ENCODE measurements at places on chromosomes 5 and 9. TPM values are rescaled to one million over a fixed set of nuclear protein-coding genes. Genes with fewer than 3 reads are reported as not detected.

Gene PAEP
- not detected for total RNA-seq

Gene MOB3B
- 4.5 TPM for total RNA-seq

Gene ANKRD34B
- total RNA-seq: 0.10 TPM

Gene FOXI1
- total RNA-seq: 0.10 TPM

Gene PROB1
- total RNA-seq: 1.7 TPM

Gene TMEM171
- 0.49 TPM for total RNA-seq

Gene SLC6A18
- not detected for total RNA-seq

Gene PCDHGB3
- total RNA-seq: 4.3 TPM

Gene CTXN3
- total RNA-seq: not detected

Gene SLF1
- 11.0 TPM for total RNA-seq

Gene PLCXD3
- 0.10 TPM for total RNA-seq

Gene TYRP1
- total RNA-seq: 73.9 TPM

Gene DDX4
- not detected for total RNA-seq

Gene PCA3
- total RNA-seq: 0.20 TPM

Gene ACSL6
- 3.7 TPM for total RNA-seq

Gene ALDH7A1
- total RNA-seq: 54.3 TPM

Gene SLC25A2
- total RNA-seq: 1.4 TPM

Gene SLC34A3
- not detected for total RNA-seq

All from skin of body (tissue), 3 donors.